NCI-H2081 (cell line): ENCODE measurements at places on chromosomes 7 and 10.

- DNase-seq, result no peak
Measured at GRCh38 chr7:101093906-101094305, 8.6 kb downstream of the TRIM56 start.

GRCh38 chr7:134844200-134844599 lies 64.8 kb downstream of the CALD1 start:
- no peak for DNase-seq

- no peak for DNase-seq
Measured at GRCh38 chr7:88204525-88205110, 15.2 kb downstream of the SRI start.

DNA sequence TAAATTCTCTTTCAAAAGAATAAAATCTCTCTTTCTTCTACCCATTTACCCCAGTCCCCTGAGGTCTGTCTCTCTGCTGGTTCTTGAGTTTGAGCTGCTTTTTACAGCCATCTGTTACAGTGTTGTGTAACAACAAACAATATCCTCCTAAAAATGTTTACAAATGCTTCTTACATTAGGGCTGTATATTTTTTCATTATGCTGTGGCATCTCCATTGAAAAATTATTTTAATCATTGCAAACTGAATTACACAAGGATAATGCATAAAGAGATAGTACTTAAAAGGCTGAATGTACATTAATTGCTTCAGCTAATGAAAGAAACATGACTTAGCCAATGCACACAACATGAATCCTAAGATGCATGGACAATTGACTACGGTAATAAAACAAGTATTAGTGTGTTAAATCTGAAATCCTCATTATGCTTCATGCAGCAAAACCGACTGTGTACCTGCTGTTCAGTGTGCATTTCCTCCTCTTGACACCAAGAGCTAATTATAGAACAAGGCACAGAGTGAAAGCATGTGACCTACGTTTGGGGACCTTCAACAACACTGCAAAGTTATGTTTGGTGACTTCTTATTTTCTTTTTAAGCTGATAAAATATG lies 181.7 kb upstream of the RHOBTB1 start:
- no peak for DNase-seq

- DNase-seq, result no peak
Measured at GRCh38 chr10:50501924-50502452, 121.8 kb downstream of the SGMS1 start.

GRCh38 chr7:81430150-81430549 lies 339.7 kb downstream of the HGF start:
- no peak for DNase-seq

DNA sequence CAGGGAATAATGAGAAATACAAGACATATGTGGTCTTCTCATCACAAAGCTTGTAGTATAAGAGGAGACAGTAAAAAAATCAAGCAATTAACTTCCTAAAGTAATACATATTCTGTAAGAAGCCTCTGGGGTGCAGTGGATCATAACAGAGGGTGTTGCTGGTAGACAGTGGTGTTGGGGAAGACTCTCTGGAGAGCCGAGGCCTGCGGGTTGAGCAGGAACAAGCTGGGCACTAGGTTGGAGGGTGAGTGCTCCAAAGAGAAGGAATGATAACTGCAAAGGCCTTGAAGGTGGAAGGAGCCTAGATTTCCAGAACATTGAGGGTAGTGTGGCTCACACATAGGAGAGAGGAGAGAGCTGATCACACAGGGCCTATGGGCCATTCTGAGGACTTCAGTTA lies 1.5 kb downstream of the GIMAP4 start:
- DNase-seq, result no peak

- no peak for DNase-seq
Measured at GRCh38 chr10:11285171-11285570, 267.5 kb downstream of the CELF2 start.

DNA sequence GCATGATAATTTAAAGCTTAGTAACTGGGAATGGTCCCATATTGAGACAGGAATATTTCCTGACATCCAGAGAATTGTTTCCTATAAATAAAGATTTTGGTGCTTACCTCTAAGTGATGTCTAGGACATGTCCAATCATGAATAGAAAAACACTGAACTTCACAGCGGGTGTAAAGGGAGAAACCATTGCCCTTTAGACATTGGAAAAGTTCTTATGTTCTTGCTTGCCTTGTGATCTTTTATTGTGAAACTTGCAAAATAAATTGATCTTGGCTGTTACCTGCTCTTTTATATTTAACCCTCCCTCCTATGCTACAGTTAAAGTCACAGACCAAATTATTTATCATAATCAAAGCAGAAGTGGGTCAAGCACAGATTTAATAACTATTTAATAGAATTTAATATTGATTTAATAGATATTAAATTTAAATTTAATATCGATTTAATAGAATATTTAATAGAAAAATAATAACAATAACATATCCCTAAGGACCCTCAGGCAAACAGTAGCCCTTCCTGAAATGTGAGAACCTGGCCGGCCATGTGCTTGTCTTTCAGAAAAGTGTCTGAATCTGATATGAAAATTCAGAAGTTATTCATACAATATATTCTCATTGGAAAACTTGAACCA lies 47.0 kb upstream of the AKR1C1 start:
- DNase-seq, result no peak

GRCh38 chr10:96627292-96627691 lies 40.5 kb upstream of the TM9SF3 start:
- DNase-seq, result no peak

GRCh38 chr10:19853831-19854230 lies 37.6 kb downstream of the PLXDC2 start:
- DNase-seq, result no peak

- no peak for DNase-seq
Measured at GRCh38 chr7:75624134-75624832, 114.5 kb downstream of the HIP1 start.

- no peak for DNase-seq
Measured at GRCh38 chr7:79009647-79010046, 443.8 kb downstream of the MAGI2 start.

DNA sequence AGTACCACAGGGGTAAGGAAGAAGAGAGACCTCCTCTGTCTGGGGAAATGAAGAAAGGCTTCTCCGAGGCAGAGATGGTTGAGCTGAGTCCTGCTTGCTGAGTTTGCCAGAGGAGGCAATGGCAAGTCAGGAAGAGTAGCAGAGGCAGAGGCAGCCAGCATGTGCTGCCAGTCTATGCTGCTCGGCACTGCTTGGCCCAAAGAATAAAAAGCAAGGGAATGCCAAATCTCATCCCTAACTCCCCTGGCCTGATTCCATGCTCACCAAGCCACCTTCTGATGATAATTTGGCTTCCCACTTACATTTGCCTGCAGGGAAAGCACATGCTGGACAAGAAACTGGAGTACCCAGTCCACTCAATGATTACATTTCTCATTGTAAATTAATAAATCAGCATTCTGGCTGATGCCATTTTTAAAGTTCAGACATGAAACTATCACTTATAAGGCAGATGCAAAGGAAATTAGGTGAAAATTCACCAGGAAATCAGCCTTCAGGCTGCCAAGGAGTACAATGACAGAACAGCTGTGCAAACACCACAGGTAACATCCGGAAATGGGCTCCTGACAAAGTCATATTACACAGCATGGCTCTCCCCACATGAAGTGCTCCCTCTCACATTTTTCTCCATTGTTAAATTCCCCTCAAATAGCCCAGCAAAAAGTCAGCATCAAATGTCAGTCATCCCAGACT lies 245.9 kb downstream of the MTERF1 start:
- DNase-seq, result peak; percentile 99

DNA sequence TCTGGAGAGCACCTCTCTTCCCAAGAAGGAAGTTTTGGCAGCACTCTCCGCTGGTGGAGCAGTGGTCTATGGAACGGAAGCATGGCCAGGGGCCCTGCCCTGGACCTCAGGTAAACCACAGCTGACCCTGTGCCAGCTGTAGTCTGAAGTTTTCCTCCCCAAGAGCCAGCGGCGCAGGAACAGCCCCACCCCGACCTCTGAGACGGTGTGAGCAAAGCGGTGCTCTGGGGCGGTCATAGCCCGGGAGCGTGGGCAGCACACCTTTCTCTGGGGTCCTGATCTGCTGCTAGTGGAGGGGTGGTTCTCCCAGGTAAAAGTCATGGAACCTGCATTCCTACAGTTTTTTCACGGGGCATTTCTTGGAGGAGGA lies 52.6 kb downstream of the TSPAN15 start:
- DNase-seq, result no peak
